Activated CD4-positive, alpha-beta T cell treated with anti-CD3 and anti-CD28 coated beads for 24 hours (primary cell): ENCODE measurements at places on chromosomes 11 and 22.

- no peak for DNase-seq
These were observed 4.6 kb downstream of the MOB2 start for GRCh38 chr11:1481861-1482441.

GRCh38 chr11:69486773-69487291 lies 5.4 kb downstream of the LINC01488 start:
- no peak for DNase-seq

DNA sequence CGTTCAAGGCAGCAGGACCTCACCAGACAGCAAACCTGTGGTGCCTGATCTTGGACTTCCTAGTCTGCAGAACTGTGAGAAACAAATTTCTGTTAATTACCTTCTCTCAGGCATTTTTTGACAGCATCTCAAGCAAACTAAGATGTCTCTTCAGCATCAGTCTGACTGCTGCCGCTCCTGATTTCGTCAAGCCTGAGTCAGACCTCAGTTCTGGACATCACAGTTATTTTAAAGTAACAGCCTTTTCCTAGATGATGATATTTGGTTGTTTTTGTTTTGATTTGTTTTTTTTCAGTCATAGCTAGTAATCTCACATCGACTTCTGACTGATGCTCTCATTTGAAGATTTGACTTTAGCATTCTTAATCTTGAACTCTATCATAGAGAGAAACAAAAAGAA lies 71.9 kb downstream of the BLID start:
- DNase-seq: no peak

DNA sequence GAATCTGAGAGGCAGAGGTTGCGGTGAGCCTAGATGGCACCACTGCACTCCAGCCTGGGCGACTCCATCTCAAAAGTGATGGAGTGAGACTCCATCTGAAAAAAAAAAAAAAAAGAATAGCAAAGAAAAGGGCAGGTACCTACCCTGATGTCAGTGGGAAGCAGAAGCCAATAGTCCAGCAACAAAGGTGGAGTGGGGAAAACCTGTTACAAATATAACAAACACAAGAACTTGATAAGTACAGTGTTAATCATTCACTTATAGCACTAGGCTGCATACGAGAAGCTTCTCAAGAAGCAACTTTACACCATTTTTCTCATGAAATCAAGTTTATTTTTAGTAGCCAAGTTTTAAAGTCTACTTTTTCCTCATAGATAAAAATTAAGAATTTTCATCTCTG lies 62.5 kb upstream of the YWHAH start:
- no peak for DNase-seq

GRCh38 chr11:117834068-117834810 lies 9.7 kb upstream of the FXYD2 start:
- no peak for DNase-seq
